Activated T-cell treated with anti-CD3 and anti-CD28 coated beads for 24 hours (primary cell): ENCODE measurements at places on chromosomes 11 and 22.

GRCh38 chr22:46378426-46379065 lies 43.0 kb downstream of the TRMU start:
- no peak for DNase-seq

DNA sequence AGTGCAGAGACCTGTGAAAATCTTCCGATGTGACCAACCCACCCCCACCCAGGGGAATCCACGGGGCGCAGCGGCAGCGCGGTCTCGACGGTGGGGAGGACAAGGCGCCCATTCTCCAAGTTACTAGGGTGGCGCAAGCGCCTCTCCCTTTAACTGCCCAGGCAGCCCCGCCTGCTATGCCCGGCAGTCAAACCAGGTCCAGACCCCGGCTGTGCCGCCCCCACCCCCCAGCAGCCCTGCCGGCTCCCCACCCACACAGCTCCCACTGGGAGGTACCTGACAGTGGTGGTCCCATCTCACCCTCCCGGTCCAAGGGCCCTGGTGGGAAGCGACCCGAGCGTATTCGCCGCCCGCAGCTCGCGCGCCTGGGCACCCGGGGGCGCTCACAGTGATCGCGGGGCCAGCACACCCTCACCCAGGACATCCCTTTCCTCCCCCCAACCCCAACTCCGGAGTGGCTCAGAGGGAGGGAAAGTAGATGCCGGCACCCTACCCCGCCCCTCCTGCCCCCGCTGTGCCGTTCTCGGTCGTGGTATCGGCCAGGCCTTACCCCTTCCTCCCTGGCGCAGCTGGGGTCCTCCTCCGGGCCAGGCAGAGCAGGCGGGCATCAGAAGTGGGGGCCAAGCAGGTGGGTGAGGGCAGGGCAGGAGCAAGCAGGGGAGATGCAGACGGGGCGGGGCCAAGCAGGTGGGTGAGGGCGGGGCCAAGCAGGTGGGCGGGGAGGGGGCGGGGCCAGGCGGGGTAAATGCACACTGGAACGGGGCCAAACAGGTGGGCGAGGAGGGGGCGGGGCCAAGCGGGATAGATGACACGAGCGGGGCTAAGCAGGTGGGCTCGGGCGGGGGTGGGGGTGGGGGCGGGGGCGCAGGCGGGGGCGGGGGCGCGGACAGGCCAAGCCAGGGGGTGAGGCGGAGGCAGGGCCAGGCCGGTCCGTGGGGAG lies at the start of gene TRPM5:
Gene TRPM5 (minus strand): TSS at position 634 of the 940 bp plus-strand sequence. CDS start 21,478 bp downstream, outside the sequence.
- peak; percentile 60 for DNase-seq

- no peak for DNase-seq
Measured at GRCh38 chr11:96035740-96036078, 111.8 kb upstream of the MTMR2 start.

DNA sequence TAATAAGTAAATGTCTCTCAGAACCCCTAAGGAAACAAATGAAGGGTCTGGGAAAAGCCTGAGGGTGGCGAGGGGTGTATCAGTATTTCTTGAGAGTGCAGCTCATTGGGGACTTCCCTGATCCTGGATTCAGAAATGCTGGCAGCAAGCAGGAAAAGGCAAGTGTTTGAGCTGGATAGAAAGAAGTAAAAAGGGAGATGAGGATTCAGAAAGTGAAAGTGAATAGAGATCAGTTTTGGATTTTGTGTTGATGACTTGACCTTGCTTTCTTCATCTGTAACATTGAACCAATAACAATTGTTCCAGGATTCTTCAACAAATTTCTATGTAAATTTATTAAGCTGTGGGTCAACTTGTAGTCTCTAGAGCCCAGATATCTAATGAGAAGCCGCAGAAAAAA lies 66.9 kb upstream of the CTSC start:
- no peak for DNase-seq

- no peak for DNase-seq
Measured at GRCh38 chr22:48055185-48055584, 1292.7 kb downstream of the TBC1D22A start.

GRCh38 chr11:134802116-134802515 lies 390.1 kb upstream of the B3GAT1 start:
- DNase-seq, result no peak

- no peak for DNase-seq
Measured at GRCh38 chr11:67303835-67304411, 593 bp downstream of the SSH3 start.

GRCh38 chr11:69524991-69525411 lies 43.5 kb downstream of the LINC01488 start:
- no peak for DNase-seq

DNA sequence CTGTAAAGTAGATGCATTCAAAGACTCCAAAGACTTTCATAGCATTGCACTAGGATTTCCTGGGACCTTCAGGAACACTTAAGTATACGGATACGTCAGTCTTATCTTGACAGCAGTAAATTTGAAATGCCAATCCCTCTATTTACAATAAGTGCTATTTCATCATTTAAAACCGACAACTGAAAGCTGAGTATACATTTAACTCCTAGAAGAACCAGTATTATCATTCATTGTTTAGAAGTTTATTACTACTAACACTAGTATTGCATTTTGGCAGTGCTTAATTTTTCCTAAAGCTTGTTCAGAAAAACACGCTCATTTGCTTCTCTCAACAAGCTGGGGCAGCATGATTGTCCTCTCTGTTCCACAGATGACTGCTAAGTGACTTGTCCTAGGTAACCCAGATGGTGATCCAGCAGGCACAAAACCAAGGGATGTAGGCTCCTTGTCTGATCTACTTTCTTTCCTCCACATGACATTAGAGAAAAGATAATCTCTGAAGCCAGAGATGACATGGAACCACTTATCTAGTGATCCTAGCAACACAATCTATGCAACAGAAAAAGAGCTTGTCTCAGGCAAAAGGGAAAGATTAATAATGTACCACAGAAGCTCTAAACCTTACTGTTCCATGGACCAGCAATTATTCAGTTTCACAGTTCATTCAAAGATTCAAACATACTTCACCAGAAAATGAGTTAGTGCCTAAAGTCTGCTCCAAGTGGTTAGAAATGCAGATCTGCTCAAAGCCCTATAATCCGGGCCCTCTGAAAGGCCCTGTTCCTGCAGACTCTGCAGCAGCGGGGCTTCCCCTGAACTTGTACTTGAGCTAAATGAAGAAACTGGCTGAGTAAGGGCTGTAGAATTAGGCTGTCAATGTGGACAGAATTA lies 5.2 kb downstream of the MAML2 start:
- DNase-seq, result peak; percentile 58

GRCh38 chr22:19172213-19173046 lies 6.1 kb downstream of the SLC25A1 start:
- no peak for DNase-seq

DNA sequence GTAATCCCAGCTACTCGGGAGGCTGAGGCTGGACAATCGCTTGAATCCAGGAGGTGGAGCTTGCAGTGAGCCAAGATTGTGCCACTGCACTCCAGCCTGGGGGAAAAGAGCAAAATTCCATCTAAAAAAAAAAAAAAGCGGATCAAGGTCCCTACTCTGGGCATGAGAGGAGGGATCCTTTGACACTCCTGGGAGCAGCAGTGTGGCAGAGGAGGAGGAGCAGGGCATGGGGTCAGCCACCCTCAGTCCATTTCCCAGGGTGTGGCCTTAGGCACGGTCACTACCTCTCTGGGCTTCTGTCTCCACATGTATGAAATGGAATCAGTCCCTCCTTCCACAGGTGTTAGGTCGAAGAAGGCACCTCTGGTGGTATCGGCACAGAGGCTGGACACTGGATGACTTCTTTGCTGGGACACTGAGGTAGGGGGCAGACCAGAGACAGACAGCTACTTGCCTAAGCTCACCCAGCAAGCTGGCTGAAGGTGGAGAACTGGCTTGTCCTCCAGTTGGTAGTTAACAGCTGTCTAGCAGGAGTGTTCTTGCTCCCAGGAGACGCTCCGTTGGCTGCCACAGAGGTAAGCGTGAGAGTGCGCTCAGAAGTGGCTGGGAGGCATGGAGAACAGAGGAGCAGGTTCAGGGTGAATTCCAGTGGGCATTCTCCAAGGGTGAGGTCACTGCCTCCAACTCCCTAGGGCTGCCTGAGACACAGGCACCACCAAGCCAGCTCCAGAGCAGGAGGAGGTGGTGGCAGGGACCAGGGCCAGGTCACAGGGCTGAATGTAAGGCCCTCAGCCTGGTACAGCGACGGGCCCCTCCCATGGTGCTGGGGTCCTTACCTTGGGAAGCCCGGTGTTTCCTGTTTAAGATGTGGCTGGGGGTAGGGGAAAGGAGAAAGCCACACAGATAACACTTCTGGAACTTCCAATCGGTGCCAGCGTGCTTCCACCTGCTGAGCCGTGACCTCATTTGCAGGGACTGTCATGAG lies 19.5 kb downstream of the TXN2 start:
- no peak for DNase-seq

DNA sequence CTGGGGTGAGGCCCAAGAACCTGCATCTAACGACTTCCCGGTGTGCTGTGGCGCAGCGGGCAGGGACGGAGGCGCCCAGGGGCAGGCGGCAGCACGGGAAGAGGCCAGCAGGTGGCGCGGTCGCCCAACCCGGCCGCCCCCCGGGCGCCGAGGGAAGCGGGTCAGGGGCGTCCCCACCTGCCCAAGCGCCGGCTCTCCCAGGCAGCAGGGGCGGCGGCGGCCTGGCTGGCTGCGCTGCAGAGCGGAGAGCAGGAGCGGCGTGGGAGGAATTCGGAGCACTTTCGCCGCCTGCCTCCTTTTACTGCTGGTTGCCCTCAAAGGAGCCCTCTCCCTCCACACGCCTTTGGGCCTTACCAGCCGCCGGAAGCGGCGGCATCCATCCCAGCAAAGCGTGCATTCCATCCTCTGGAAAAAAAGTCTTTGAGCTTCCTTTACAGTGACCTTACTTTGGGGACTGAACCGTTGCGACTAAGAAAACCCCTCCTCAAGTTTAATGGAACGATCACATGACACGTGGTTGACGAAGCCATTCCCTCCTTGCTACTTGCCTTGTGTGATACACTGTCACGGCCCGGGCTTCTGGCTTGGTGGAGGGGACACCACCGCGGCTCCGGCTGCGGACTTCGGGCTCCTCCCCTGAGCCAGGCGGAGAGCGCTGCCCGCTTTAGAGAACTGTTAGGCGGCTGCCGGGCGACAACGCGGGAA lies 106.8 kb upstream of the CLMP start:
- peak; percentile 60 for DNase-seq

- no peak for DNase-seq
Measured at GRCh38 chr11:76107971-76108370, 98.3 kb downstream of the WNT11 start.

- no peak for DNase-seq
Measured at GRCh38 chr22:43477966-43478365, 66.2 kb downstream of the MPPED1 start.

- DNase-seq, result no peak
Measured at GRCh38 chr11:30316237-30316636, 6.7 kb upstream of the ARL14EP start.

GRCh38 chr11:92125321-92125720 lies 99.3 kb upstream of the FAT3 start:
- DNase-seq, result no peak

GRCh38 chr22:47124961-47125360 lies 362.5 kb downstream of the TBC1D22A start:
- DNase-seq, result no peak

DNA sequence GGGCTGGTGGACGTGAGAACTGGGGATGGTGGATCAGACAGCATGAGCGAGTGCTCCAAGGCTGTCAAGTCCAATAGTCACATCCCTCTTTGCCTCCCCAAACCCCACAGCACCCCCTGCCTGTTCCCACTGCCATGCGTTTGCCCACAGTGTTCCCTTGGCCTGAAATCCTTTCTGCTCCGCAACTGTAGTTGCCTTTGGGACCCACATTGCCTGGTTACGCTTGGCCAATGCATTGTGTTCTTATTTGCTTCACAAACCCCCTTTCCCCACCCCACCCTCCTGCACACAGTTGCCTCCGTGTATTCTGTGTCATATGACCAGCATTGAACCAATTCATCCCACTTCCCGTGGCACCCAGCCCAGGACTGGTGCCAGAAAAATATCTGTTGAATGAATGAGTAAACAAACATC lies 2.1 kb upstream of the KIAA0930 start:
- DNase-seq, result no peak

DNA sequence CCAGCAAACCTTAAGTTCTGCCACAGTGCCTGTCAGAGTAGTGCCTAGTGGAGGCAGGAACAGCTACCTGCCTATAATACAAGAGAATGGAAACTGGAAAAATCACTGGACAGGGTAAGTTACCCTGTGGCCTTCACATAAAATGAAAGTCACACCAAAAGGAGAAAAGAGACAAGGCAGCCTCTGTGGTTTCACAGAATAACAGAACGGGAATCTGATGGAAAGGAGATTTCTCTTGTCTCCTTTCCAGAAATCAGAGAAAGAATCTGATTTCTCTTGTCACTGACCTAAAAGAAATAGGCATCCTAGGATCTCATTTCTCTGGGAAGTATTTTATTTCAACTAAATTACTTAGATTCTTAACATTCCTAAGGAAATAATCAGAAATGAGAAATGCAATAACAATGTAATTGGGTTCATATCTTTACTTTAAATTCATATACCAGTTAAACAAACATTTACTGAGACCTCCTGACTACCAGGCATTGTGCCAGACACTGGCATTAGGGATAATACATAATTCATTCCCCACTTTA lies 41.6 kb downstream of the PRCP start:
- DNase-seq, result no peak

- no peak for DNase-seq
Measured at GRCh38 chr22:29148826-29149225, 56.9 kb upstream of the EMID1 start.

- DNase-seq, result no peak
Measured at GRCh38 chr22:40764763-40765441, 54.2 kb downstream of the SLC25A17 start.

DNA sequence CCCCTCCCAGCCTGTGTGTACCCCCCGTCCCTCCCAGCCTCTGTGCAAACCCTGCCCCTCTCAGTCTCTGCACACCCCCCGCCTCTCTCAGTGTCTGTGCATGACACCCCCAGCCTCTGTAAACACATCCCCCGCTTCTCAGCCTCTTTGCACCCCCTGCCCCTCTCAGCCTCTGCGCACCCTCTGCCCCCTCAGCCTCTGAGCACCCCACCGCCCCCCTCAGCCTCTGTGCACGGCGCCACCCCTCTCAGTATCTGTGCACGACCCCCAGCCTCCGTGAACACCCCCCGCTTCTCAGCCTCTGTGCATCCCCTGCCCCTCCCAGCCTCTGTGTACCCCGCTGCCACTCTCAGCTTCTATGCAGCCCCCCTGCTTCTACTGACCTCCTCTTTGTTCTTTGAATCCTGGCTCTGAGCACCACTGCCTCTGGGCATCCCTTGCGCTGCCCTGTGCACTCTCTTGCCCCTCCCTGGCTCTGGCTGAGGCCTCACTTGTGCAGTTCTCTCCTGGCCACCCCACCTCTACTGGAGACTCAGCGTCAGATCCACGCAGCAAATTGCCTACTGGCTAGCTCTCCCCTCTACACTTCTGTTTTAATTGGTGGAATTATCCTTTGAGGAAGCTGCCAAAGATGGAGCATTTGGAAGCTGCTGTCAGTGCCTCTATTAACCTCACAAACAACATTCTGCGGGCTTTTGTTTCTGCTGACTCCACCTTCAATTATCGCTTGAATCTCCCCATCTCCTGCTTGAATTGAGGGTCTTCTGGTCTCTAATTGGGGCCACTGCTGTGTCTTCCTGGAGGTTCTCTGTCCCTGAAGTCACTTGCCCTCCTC lies 838.6 kb downstream of the TBC1D22A start:
- DNase-seq, result no peak

- DNase-seq, result no peak
Measured at GRCh38 chr11:1048375-1049070, 12.0 kb upstream of the MUC6 start.
